ENCODE measurements at places on chromosomes 11 and 22.
A peak's percentile ranks its signal among the peaks of the same experiment; 100 is the strongest.

DNA sequence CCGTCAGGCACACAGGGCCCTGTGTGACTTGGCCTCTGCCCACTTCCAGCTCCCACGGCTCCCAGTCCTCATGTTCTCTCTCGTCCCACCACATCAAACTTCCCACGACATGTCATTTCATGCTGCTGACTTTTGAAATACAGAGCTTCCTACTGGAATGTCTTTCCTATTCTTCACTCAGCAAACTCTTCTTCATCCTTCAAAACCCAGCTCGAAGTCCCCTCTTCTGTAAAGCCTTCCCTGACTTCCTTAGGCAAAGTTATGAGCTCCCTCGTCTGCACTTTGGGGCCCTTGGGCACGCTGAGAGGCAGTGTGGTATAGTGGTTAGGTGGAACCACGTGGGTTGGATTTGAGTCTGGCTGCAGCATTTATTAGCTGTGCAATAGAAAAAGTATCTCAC is 37.8 kb upstream of the EIF3D start:
- no peak for DNase-seq

DNA sequence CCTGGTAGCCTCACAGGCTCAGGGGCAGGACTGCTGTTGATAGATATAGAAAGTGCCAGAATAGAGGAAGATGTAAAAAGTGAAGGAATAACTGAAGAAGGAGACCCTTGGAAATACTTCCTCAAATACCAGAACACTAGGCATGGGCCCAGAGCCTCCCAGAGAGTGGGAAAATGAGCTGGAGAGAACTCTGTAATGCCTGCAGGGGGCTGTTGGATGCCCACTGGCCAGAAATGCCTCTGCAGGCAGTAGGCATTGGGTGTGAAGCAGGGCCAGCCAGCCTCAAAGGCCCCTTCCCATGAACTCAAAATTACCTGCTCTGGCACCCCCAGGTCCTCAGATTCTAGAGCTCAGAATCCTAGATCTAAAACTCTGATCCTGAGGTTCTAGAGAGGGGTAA is 15.1 kb downstream of the P2RY2 start:
- no peak for DNase-seq

DNA sequence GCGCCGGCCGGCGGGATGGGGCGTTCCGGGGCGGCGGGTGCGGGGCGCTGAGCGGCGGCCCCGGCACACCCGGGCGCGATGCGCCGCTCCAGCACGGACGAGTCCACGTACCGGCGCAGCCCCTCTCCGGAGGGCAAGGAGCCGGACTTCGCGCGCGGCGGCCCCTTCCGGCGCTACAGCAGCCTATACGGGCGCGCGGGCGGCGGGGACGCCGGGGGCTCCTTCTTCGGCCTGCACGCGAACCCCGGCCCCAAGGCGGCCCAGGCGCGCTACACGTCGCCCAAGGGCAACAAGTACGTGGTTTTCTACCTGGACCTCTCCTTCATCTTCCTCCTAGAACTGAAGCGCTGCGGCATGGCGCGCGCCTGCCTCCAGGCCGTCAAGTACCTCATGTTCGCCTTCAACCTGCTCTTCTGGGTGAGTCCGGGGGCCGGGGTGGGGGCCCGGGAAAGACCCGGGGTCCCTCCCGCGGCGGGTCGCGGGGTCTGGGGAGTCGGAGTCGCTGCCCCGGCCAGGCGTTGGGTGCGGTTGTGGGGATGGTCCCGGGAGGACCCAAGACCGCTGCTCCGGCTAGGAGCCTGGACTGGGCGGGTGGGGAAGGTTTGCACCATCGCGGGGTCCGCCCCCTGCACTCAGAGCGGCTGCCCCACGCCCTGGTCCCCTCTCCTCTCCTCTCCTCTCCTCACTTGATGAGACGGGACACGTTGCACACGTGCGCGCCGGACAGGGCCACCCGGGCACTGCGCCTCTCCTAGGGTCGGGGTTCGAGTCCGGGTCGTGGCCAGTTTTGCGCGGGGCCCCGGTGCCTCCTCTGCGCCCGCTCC is 7.5 kb downstream of the TSPAN4 start:
- DNase-seq = no peak

- DNase-seq = no peak
Measured at GRCh38 chr11:122931510-122931909, 49.0 kb downstream of the JHY start.

DNA sequence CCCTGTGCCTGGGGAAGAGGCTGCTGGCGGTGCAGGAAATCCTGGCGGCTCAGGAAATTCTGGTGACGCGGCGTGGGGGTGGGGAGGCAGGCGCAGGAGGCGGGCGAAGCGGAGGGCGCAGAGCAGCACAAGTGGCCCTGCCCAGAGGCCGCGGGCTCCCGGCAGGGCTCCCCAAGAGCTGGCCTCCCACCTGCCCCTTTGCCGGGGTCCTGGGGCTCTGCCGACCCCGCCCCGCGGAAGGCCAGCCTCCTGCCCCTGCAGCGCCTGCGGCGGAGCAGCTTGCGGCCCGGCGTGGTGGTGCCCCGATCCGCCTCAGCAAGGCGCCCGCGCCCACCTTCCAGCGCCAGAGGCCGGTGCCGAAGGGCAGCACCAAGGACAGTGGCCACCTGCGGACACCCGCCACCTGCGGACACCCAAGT is 100.2 kb upstream of the OR4C13 start:
- DNase-seq = no peak

GRCh38 chr11:111963931-111964340 is 26.8 kb downstream of the DIXDC1 start:
- DNase-seq = no peak

GRCh38 chr11:1876361-1877063 is 15.2 kb downstream of the PRR33 start:
- no peak for DNase-seq

- peak; percentile 14 for DNase-seq
Measured at GRCh38 chr11:117696540-117696939, 100.5 kb downstream of the DSCAML1 start.

DNA sequence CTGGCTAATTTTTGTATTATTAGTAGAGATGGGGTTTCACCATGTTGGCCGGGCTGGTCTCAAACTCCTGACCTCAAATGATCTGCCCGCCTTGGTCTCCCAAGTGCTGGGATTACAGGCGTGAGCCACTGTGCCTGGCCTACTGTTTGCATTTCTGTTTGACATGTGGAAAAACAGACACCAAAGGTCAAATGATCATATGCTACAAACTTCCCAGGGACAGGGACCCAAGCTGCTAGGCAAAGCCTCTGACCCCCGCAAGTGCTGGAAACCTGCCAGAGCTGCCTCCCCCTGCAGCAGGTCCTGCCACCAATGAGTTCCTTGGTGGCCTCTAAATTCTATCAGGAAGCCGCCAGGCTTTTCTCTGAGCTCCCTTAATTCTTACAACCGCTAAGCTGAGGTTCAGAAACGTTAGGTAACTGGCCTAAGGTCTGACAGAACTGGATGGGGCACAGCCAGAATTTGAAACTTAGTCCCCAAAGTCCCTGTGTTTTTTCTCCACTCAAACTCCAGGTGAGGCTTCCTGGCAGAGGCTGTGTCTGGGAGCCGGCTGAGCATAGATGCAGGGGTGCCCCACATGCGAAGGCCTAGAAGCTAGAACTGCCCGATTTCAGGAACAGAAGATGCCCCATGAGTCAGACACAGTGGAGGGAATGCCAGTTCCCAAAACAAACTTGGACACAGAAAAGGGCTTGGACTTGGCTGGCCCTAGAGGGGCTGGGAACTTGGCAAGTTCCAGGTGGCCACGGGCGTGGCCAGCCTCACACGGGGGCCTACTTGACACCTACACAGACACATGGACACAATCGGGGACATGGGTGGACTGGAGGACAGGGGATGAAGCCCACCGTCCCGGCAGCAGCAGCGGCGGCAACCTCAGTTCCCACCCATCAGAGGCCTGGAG is 7.4 kb downstream of the CSNK1E start:
- no peak for DNase-seq
